ENCODE measurements at places on chromosomes 2 and 18. TPM values are rescaled to one million over a fixed set of nuclear protein-coding genes. Genes with fewer than 3 reads are reported as not detected.

GRCh38 chr2:20164061-20164733 is 60.7 kb downstream of the SDC1 start:
- H3K36me3 ChIP-seq: no peaks in the 10 kb centered on the region
- H3K4me3 ChIP-seq: no peak overlapping the region
- H3K27me3 ChIP-seq: no peaks in the 10 kb centered on the region
- H3K27ac ChIP-seq: no peak overlapping the region

DNA sequence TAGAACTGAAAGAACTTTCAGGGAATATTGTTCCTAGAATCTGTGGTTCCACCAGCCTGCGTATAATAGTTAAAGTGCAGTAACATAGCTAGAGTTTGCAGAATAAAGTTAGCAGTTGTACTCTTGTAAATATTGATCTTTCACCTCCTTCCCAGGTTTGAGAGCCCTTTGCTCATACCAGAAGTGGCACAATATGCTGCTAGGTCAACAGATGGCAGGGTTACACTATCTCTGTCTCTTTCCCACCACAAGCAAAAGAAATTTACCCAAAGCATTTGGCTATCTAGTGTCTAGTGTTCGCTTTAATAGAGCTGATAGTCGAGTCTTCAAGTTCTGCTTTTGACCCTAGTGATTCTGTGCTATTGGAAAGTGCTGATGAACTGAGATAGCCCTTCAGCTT is 119.0 kb upstream of the KLHL14 start:
- H3K4me1 ChIP-seq: no peaks in the 10 kb centered on the region
- no peaks in the 10 kb centered on the region for H3K36me3 ChIP-seq
- no peak overlapping the region for H3K27ac ChIP-seq
- no peak overlapping the region for H3K4me3 ChIP-seq
- DNase-seq: no peak
- H3K27me3 ChIP-seq: no peaks in the 10 kb centered on the region

The GALNT14 gene
- 1.1 TPM for total RNA-seq

GRCh38 chr18:61448316-61448715 is 115.1 kb downstream of the CDH20 start:
- H3K4me3 ChIP-seq: no peak overlapping the region
- no peak for DNase-seq
- no peak overlapping the region for H3K27ac ChIP-seq
- H3K36me3 ChIP-seq: no peaks in the 10 kb centered on the region
- no peaks in the 10 kb centered on the region for H3K27me3 ChIP-seq
- H3K4me1 ChIP-seq: no peaks in the 10 kb centered on the region

DNA sequence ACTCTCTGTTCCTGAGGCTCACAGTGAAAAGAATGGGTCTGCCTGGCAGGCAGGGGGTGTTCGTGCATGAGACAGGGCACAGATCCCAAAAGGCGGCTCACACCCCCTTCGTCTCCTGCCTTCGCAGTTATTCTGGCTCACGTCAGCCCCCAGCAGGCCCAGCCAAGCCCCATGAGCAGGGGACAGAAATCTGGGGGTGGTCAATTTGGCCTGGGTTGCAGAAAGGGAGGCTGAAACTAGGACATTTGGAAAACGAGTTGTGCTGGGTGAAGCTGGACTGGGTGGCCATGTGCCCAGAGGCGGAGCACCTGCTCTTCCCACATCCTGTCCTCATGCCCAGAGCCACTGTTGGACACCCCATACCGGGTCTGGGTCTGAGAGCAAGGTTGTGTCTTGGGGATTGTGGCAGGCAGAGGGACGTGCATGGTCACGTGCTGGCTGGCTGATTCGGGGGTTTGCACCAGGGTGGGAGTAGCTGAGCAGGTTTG is 99.0 kb upstream of the MCFD2 start:
- H3K27ac ChIP-seq: no peak overlapping the region
- no peak for DNase-seq
- H3K27me3 ChIP-seq: no peaks in the 10 kb centered on the region
- no peak overlapping the region for H3K4me3 ChIP-seq

DNA sequence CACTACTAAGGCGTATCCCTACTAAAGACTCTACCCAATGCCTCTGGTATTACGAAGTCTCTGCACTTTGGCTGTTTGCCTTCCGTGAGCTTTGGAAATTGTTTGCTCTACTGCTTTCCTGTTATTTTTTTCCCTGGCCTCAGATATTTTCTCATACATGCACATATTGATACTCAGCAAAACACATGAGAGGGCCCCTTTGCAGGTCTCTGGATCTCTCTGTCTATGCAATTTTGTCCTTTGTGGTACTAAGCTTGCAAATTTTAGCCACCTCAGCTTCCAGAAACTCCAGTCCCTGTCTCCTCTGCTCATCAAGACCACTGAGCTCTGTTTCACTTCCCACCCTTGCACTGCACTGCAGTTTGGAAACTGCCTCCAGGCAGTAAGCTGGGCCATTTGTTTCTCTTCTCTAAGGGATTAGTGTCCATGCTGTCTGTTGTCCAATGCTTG is 46.6 kb downstream of the TAF1B start:
- no peaks in the 10 kb centered on the region for H3K27me3 ChIP-seq
- H3K4me3 ChIP-seq: no peak overlapping the region
- H3K4me1 ChIP-seq: no peaks in the 10 kb centered on the region
- H3K27ac ChIP-seq: no peak overlapping the region

Measured in cardiac muscle cell (in vitro differentiated cells and primary cell).